Ureter (tissue), 1 donor: ENCODE measurements at places on chromosomes 1 and 21. TPM values are rescaled to one million over a fixed set of nuclear protein-coding genes. Genes with fewer than 3 reads are reported as not detected.

GRCh38 chr1:160626509-160627342 is 20.1 kb downstream of the SLAMF1 start:
- no peak for DNase-seq

DNA sequence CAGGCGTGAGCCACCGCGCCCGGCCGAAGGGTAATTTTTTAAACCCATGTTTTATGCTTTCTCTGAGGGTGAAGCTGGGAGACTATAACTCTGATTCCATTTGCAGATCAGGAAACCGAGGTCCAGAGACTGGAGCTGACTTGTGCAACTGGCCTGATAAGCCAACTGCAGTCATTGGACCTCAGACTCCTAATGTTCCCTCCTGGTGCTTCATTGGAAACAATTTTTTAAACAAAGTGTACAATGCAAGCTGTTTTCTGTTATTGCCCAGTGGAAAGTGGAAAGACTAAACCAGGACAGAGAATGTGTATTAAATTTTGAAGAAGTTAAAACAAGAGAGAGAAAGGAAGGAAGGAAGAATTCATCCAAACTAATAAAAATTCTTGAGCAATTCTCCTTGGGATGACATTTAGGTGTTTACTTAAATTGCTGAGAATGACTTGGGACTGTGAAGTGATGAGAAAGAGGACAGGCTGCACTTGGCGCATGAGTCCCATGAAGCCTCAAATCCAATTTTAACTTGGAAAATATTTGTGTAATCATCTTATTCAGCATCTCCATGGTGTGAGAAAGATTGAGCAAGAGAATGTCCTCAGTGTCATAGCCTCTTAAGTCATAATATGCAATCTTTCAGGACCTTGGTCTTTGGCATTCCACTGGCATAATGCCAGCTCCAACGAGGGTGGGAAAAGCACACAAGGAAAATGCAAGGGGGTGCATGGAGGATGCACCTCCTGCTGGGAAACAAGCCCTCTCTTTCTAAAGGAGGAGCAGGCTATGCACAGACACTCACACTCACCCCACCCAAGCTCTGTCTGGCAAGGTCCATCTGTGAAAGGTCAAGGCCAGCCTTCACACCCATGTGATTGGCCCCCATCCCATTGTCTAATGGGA is 342.0 kb downstream of the SIPA1L2 start:
- DNase-seq = peak; percentile 61

The SORT1 gene
- 63.8 TPM for total RNA-seq

DNA sequence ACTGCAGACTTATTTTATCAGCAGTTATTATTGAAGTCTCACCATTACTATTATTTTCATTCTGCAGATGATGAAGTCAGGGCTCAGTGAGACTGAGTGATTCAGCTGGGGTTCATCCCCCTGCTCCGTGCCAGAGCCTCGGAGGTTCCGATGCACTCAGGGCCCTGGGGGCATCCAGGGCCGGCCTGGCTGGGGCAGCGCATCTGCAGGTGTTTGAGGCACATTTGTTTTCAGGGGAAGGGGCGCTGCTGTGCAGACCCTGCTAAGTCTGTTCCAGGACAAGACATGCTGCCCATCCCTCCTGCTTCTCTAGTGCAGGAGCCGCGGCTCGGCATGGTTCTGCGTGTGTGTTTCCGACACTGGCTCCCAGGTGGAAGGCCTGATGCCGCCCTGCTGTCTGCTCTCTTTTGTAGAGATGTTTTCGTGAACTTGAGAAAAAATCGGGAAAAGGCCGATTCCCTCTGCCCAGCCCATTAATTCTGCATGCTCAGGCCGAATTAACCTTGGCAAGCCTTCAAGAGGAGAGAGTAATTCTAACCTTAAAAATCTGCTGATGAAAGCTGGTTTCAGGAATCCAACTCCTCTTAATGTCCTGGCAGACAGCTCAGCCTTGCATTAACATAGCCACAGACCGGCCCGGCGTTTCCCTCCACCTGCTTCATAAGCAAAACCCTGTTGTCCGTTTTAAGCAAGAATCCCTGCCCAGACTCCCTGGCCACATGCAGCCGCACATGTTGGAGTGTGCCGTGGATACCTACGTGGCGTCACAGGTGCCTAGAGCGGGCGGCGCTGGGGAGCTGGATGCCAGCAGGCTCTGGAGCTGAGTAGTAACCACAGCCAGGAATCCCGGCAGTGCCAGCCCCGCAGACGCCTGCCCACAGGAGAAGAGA is 316.0 kb upstream of the VAMP3 start:
- no peak for DNase-seq

DNA sequence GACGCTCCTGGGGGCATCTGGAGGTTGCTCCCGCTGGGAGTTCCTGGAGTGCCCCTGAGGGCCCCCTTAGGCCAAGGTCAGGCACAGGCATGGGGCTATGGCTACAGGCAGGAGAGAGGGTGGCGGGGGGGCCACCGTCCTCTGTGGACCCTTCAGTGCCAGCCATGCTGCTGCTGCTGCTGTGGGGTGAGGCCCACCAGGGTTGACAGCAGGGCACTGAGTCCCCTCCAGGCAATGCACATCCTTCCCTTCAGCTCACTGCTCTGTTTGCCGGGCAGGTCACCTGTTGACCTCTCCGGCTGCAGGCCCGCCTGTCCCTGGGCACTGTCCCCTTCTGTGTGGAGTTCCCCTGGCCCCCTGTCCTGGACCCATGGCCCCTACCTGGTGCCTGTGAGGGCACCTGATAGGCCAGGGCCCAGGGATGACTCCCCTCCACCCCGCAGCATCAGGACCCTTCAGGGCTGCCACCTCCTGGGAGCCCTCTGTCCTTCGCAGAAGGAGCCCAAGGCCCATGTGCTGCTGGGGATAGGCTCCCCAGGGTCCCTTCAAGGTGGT is 34.1 kb upstream of the ADARB1 start:
- DNase-seq = no peak
